ENCODE measurements at places on chromosomes 3 and 15.

- DNase-seq = no peak
These were observed 31.7 kb downstream of the PSTPIP1 start for GRCh38 chr15:77026501-77027110.

GRCh38 chr15:63888823-63889222 is 55.1 kb upstream of the HERC1 start:
- DNase-seq = no peak

DNA sequence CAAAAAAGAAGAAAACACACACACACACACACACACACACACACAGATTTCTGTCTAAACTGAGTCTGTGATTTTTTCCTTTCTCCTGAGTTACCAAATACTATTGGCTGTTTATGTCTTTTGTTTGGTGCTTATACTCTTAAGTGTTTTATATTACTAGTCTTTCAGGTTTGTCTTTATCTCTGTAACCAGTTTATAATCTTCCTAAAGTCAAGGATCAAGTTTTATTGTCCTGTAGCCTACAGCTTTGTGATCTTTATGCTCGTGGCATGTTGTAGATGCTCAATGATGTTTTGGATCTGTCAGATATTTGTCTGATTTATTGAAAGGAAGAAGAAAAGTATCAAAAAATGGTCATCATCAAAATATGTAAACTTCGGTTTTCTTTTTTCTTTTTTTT is 4.6 kb downstream of the MAP2K5 start:
- no peak for DNase-seq

GRCh38 chr15:65450556-65450955 is 27.8 kb upstream of the IGDCC4 start:
- no peak for DNase-seq

- no peak for DNase-seq
These were observed 25.6 kb downstream of the RASGRP1 start for GRCh38 chr15:38539008-38539343.

GRCh38 chr3:156161172-156161571 is 40.8 kb downstream of the KCNAB1 start:
- no peak for DNase-seq

DNA sequence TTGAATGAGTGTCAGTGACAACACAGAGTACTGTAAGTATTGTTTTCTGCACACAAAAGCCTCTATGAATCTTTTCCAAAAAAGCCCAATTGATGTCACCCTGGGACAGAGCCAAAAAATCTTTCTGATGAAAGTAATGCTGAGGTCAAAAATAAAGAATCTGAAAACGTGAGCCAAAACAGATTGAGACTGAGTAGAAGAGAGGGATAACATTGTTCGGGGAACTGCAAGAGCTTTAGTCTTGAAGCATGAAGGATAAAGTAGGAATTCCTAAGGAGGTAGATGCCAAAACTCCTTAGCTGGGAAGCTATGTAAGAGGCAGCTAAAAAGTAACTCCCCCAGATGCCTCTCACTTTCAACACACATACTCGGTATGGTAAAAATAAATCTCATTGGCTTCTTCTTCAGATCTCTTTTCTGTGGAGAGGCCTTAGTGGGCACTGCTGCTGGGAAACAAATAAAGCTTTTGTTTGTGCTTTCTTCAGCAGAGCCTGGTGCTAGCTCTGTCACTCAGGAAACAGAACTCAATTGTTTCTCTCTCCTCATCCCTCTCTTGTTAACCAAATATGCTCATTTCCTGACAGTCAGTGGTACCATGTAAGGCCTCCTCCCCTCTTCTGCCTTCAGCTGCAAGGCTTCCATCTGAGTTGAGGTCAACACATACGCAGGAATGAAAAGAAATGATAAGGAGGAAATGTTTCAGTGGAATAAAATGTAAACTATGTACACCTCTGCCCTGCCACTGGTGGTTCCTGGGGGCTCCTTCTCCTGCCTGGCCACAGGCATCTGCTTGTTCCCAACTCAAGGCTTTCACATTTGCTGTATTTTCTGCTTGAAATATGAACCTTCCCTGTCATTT is 58.1 kb downstream of the CD200 start:
- DNase-seq = no peak

- no peak for DNase-seq
These were observed 18.1 kb upstream of the ZBED2 start for GRCh38 chr3:111613294-111613693.

DNA sequence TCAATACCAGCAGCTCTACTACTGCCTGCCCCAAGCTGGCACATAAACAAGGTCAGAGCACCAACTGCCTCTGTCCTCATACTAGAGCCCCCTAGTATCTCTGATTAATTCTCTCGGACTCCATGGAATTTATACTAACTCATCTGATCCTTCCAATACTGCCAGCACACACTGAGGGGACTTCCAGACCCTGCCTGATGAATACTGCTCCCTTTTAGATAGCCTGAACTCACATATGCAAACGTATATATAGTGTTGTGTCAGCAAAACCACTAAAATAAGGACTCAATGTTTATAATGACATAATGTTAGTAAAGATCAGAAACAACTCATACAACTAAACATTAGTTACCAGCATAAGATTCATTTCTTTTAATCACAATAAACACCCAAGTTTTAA is 25.0 kb downstream of the CEP70 start:
- no peak for DNase-seq

DNA sequence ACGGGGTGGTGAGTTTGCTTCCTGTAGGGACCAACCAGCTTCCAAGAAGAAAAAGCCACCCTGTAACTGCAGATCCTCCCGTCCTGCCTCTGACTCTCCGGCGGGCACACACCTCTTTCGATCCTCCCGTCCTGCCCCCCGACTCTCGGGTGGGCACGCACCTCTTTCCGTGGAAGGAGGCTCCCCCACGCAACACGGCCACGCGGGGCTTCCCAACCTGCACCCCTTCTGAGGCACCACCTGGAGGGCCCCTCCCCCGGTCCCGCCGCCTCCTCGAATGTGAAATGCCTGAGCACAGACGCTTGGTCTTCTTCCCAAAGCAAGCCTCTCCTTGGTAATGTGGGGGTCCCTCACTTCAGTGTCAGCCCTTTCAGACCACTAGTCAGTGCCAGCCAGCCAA is 7.3 kb downstream of the ADAMTS17 start:
- DNase-seq = no peak
